ENCODE measurements at places on chromosomes 6 and 20.

DNA sequence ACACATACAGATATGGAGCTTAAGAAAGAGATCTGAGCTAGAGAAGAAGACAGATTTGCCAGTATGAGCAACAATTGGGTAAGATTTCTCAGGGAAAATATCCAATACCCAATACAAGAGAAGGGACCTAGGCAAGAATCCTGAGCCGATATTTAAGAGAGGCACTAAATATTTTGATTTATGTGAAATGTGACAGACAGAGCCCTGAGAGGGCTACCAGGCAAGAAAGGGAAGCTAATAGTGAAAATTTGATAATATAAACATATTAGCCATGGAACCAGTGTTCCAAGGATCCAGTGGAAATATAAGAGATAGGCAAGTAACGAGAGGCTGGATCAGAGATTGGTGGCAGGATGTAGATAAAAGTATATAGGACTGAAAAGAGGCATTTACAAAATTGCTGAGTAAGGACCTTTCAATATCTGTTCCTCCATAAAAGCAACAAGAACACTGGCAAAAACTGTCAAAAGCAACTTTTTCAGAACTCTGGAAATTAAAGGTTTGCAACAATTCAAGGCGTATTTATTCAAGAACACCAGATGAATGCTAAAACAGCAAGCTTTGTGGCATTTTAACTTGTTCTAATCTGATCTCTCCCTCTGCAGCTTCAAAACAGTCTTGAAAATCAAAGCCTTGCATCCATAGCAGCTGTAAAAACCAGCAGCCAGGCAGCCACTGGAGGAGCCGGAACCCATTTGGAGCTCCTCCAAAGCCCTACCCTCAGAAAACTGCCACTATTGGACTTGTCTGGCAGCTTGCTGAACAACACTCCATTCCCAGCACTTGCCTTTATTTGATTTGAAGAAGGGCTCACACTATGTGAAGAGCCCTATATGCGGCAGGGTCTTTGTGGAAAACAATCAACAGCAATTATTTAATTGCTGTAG is 58.8 kb downstream of the REV3L start:
- DNase-seq: no peak

DNA sequence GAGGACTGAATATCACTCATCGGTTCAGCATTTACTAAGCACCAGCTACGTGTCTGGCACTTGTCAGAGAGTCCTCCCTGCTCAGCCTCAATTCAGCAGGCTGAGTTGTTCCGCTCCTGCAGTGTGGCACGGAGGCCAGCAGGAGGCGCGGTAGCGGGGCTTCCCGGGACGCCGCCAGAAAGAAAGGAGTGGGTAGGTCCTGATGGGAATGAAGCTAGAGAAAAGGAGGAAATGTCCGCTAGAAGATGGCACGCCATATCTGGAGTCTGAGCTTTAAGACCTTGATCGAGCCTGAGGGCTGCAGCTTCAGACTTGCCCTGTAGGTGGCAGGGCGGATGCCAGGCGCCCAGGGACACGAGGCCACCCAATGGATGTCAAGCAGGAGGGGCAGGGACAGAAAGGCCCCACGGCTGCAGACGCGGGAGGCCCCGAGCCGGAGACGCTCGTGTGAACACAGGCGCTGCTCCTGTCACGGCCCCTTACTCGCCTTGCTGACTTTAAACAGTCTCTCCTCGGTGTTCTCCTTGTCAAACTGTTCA is 18.7 kb downstream of the SERPINB6 start:
- peak; percentile 39 for DNase-seq

DNA sequence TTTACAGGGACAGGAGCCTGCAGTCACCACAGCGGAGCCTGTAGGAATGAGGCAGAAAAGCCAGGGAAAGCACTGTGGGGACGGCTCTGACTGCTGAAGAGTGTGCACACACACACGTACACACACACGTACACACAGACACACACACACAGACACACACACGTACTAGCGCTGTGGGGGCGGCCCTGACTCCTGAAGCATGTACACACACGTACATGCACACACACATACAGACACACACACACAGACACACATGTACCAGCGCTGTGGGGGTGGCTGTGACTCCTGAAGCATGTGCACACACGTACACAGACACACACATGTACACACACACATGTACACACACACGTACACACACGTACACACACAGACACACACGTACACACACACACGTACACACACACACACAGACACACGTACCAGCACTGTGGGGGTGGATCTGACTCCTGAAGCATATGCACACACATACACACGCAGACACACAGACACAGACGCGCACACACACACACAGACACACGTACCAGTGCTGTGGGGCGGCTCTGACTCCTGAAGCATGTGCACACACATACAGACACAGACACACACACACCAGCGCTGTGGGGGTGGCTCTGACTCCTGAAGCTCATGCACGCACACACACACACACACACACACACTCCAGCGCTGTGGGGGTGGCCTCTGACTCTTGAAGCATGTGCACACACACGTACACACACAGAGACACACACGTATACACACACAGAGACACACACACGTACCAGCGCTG is 127.3 kb downstream of the DLL1 start:
- DNase-seq: no peak

GRCh38 chr6:20403766-20404640 is 2.3 kb downstream of the E2F3 start:
- peak; percentile 41 for DNase-seq

DNA sequence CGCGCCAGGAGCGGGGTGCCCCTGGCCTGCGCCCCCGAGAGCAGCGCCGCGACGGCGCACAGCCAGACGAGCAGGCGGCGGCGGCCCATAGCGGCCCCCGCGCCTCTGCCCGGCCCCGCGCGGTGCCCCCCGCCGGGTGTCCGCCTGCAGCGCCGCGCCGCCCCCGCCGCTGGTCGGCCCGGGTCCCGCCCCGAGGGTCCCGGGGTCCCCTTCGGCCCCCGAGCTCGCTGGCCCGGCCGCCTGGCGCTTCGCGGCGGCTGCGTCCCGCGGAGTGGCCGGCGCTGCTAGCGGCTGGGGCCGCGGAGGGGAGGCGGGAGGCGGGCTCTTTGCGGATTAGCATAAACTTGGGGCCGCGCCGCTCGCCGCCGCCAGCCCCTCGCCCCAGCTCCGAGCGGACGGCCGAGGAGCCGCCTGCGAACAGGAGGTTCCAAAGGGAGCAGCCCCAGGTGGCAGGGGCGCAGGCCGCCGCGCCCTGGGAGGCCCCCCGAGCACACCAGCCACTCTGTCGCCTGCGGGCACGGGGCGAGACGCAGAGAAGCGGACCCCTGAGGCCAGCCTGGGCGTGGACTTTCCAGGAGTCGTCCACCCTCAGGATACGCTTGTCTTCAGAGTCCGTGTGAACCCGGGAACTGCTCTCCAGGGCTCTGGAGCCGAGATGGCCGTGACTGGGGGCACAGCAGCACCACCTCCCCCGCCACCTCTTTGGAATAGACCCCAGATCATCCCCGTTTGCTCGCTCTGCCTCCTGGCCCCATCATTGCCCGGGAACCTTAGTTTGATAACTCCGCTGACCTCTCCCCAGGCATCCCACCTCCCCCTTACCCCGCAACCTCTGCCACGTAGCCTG is at the start of gene EMILIN3:
EMILIN3 (minus strand) TSS at position 273 of the 847 bp plus-strand sequence; CDS start at position 89, 184 bp downstream.
- no peak for DNase-seq

GRCh38 chr20:23386304-23387117 is 24.5 kb downstream of the GZF1 start:
- no peak for DNase-seq

DNA sequence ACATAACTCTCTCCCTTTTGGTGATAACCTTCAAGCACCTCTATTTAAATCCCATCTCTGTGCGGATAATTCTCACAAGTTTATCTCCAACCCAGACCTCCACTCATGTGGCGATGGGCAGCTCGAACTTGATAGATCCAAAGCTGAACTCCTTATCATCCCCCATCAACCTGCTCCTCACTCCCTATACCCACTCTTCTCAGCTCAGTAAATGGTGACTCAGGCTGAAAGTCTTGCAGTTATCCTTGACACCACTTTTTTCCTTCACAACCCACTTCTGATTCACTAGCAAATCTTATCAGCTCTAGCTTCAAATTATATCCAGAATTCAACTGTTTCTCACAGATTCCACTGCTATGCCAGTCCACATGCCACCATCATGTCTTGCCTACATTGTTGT is 155.3 kb upstream of the STXBP5 start:
- DNase-seq: no peak

DNA sequence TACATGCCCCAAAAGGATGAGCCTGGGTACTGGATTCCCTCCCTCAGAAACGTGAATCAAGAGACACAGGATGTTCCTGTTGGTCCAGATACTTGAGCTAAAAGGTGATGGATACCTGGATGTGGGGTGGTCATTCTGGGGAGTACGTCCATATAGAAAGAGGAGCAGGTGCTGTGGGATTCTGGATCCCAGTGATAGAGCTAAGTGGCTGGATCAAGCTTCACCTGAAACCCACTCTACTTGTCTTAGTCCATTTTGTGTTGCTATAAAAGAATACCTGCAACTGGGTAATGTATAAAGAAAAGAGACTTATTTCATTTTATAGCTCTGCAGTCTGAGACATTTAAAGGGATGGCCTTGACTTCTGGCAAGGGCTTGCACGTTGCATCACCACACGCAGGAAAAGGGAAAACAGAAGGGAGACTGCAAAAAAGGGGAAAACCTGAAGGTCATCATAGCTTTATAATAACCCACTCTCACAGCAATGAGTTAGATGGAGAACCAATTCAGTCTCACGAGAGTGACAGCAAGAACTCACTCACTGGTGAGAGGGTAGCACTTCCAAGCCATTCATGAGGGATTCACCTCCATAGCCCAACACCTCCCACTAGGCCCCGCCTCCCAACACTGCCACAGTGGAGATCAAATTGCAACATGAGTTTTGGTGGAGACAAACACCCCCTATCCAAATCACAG is 31.2 kb downstream of the RIPOR3 start:
- DNase-seq: no peak

DNA sequence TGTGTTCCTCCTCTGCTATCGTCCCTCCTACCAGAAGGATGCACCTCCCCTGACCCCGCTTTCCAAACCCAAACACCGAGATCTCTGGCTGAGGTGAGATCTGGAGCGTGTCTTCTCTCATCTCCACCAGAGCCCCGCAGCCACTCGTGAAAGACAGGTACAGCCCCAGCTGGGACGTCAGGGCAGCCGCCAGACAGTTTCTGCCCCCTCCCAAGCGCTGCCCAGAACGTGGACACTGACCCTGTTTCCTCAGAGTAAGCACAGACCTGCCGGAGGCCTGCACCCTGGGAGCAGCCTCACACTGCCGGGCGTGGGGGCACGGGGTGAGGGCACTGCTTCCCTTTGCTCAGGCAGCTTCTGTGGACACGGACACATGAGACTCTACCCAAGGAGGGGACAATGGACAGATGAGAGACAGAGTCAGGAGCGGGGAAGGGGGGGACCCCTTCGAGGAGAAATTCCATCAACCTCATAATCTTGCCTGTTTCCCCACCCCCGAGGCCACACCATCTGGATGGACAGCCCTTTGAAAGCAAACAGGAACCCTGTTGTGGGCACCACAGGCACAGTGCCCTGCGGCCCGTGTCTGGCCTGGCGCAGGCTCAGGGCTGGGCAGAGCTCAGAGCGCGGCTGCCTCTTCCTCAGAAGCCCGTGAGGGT is 210.6 kb downstream of the DLL1 start:
- no peak for DNase-seq

DNA sequence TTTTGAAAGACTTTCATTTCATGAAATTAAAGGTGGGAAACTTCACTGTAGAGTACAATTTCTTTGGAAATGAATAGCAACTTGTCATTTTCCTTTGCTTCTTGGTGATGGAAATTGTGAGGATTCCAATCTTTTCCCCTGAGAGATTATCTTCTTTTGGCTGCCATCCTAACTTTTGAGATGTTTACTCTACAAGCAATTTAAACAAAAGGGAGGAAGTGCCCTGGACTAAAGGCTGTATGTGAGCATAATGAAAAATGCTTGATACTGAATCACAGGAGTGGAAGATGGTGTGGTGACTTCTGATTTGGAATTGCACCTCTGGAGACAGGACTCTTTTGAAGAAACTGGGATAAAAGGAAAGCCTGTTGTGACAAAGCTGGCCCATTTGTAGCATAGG is 43.1 kb upstream of the JAG1 start:
- no peak for DNase-seq

DNA sequence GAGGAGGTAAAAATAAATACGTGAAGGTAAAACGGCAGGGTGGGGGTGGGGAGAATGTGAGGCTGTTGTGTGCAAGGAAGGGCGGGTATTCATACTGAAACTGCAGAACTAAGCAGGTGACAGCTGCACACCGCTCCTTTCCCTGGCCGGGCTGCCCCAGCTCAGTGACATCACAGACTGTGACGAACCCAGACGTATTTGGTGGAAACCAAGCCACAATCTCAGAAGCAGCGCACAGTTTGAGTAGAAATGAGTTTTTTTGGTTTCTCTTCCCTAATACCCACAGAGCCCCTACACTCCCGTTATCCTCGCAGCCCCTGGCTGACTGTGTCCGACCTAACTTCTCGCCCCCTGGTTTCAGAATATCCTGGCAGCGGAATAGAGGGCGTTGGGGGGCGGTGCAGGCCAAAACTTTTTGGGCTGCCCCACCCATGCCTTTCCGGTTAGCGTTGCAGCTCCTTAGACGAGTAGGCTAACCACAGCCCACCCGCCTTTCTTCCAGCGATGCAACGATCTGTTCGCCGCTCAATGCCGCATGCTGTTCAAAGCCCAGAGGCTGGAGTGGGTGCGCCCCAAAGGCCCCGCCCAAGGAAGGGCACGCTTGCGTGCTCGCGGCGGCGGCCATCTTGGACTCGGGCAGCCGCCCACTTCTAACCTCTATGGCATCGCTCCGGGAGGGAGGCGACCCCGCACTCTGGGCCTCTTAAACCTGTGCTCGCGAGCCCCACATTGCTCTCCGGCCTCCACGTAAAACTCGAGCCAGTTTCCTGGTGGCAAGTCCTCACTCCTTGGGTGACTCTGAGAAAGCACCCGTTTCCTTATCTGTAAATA is 9.1 kb downstream of the BAK1 start:
- DNase-seq: peak; percentile 17

- no peak for DNase-seq
Measured at GRCh38 chr20:4604580-4604979, 117.1 kb upstream of the PRND start.

DNA sequence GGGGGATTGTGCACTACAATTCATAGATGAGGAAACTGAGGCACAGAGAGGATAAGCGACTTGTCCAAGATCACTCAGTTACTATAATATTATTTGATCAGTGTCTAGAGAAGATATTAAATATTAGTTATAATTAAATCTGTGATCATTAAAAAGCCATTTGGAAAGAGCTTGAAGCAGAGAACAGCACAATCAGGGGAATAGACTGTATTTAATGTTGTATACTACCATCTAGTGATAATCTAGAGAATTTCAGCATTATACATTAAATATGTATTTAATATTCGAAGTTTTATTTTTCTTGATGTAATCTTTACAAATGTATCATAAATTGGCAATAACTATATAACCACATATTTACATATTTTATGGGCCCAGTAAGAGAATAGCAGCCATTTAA is 20.1 kb upstream of the MTCL3 start:
- DNase-seq: no peak

Data from GF-D8 (cell line).